Esophagus squamous epithelium (tissue), 5 donors: ENCODE measurements at places on chromosomes 4 and X.

- DNase-seq = no peak
These were observed 104.2 kb downstream of the KDR start for GRCh38 chr4:55021214-55021613.

- DNase-seq = no peak
These were observed 136.7 kb upstream of the C1QTNF7 start for GRCh38 chr4:15291122-15291521.

DNA sequence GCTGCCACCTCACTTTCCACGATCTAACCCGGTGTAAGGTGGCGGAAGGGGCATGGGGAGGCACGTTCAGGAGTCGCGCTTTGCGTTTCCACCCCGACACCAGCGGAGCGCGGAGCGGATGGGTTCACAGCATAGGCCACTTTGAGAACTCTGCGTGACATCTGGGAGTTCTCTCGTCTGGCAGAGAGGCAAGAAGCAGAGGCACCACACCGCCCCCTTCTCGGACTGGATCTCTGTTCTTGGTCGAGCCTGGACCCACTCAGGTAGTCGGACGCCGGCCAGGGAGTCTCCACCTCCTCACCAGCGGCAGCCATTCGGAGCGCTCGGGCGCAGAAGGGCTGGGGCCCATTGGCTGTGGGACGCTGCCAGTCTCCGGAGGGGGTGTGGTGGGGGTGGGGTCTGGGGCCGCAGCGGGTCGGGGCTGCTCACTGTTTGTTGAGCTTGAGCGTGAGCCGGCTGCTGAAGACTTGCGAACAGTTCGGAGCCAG is at the start of gene DACH2:
TSS of gene DACH2 (plus strand) at position 428 of the 488 bp plus-strand sequence.
- DNase-seq = no peak

DNA sequence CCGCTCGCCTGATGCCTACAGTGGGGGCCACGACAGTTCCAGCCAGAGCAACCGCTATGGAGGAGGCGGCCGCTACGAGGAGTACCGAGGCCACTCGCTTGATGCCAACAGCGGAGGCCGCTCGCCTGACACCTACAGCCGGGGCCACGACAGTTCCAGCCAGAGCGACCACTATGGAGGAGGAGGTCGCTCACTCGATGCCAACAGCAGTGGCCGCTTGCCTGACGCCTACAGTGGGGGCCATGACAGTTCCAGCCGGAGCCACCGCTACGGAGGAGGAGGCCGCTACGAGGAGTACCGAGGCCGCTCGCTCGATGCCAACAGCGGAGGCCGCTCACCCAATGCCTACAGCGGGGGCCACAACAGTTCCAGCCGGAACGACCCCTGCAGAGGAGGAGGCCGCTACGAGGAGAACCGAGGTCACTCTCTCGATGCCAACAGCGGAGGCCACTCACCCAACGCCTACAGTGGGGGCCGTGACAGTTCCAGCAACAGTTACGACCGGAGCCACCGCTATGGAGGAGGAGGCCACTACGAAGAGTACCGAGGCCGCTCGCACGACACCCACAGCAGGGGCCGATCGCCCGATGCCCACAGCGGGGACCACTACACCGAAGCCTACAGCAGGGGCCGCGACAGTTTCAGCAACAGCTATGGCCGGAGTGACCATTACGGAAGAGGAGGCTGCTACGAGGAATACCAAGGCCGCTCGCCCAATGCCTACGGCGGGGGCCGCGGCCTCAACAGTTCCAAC is 2.5 kb downstream of the RBMXL3 start:
- no peak for DNase-seq

DNA sequence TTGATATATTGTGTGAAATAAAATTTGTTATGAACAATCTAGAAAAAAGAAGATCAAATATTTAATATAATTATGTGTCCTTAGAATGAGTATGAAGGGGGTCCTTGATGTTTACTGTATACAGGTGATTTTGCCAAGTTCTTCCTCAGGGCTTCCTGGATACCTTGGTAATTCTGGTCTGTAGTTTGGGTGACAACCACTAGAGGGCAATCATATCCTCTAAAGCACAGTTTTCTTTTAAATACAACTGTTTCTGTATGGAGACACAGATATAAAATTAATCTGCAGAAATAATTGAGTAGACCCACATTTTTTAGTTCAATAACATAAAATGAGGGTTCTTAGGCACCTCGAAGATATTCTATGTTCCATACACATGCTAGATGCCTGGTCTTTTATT is 157.7 kb downstream of the SPANXN1 start:
- no peak for DNase-seq

DNA sequence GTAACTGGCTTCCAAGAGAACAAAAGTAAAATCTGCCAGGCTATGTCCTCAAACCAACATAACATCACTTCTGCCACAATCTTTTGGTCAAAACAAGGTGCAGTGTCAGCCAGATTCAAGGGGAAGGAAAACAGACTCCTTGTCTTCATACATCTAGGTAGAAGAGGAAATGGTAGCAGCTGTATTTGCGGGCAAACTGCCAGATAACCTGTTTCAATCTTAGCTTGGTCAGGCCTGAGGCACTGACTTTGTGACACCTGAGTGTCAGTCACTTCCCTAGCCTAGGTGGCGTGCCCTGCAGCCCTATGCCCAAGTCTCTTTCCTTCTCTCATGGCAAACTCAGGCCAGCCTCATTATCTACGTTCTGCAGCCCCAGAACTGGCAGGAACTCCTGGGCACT is 146.2 kb upstream of the JADE1 start:
- DNase-seq = no peak

DNA sequence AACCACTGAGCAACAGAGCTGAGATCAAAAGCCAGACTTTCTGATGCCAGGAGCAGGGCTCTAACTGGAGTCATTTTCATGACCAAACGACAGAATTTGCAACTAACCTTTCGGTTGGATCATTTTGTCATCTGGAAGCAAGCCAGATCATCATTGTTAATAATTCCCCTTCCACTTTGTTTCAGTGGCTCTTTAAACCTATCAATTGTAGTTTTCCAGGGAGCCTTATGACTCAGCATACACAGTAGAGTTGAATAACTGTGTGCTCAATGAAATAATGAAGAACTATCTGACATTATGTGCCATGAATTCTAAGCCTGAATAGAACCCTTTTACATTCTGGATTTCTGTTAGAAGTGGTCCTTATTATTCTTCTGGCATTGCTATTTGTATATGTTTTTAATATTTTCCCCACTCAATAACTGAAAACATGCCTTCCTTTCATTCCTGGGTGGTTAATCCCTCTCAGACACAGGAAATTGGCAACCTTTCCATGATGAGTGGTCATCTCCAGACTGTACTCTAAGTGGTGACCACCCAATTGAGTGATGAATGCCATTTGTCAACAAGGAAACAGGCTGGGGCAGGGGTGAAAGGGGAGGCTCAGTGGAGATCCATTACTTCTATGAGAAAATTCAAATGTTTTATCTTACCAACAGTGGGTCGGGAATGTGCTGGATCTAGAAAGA is 431.8 kb downstream of the BCOR start:
- no peak for DNase-seq

DNA sequence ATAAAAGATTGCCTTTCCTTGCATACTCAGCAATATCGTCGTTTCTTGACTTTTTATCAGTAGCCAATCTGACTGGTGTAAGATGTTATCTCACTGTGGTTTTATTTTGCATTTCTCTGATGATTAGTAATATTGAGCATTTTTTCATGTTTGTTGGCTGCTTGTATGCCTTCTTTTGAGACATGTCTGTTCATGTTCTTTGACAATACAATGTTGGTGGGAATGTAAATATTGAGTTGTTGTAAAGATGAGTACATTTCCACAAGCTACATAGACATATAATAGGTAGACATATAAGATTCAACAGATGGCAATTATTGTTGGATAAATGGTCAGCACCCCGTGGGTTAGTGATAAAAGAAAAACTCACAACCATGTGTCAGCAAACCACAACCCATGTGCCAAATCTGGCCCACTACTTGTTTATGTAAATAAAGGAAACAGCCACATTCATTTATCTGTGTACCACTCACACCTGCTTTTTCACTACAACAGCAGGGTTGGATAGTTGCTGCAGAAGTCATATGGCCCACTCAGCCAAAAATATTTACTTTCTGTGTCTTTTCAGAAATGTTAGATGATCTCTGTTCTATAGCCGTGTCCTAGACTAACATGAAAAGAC is 153.1 kb upstream of the VCX start:
- DNase-seq = no peak

GRCh38 chr4:74968456-74969164 is 35.7 kb downstream of the PARM1 start:
- no peak for DNase-seq

- DNase-seq = no peak
These were observed 211.6 kb upstream of the DKK2 start for GRCh38 chr4:107247738-107248137.

DNA sequence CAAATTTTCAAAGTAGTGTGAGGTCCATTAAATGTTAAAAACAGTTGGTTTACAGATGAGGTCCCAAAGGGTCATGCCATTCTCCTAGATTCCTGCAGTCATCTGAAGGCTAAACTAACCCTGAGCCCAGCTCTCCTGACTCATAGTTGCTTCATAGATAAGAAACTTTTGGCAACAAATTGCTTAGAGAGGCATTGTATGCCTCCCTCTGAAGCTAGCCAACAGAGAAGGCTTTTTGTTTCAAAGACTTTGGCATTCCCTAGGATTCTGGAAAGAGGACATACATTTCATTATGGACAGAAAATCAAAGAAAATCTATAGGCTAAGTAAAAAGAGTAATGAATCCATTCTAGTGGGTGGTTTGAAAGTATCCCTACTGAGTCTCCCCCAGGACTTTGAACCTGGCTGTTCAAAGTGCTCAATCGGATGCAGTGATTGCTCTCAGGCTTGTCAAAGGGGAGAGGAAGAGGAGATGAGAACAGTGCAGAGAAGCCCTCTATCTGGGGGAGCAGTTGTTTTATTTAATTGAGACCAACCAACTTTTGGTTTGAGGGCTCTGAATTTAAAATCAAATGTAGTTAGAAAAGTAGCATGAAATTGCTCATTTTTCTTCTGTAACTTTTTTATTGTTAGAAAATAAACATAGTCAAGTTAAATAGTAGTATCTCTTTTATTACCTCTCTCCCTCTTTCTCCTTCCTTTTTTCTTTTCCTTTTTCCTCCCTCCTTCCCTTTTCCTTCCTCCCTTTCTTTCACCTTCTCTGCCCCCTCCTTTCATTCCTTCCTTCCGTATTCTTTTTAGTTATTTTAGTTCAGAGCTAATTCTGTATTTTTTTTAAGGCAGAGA is 72.3 kb upstream of the ZNF518B start:
- no peak for DNase-seq

DNA sequence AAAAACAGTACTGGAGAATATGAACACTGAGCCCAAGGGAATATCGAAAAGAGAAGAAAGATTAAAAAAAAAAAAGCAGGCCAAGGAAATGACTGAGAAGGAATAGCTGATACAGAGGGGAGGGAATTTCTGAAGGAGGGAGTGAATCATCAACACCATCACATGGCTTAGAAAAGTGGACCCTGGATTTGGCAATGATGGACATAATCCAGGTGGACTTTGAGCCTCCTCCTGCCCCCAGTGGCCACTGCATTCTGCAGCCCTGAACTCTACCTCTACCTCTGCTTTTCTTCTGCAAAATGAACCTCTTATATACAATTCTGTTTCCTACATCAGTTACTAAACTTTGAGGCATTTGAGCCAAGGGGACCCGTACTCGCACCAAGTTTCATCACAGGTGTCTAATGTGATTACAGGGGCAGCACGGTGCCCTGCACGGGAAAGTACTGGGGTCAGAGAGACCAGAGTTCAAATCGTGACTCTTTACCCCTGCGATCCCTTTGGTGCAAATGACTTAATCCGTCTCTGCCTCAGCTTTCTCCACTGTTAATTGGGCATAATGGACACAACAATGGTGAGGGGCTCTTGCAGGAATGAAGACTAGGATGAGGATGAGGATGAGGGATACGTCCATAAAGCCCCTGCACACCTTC is 1.1 kb downstream of the OCIAD2 start:
- no peak for DNase-seq

- no peak for DNase-seq
These were observed at the start of gene ALAS2 for GRCh38 chrX:55030271-55031205. Gene ALAS2, minus strand, starts transcription at chrX:55030977. Its CDS starts 4,977 bp downstream, at chrX:55026000.

DNA sequence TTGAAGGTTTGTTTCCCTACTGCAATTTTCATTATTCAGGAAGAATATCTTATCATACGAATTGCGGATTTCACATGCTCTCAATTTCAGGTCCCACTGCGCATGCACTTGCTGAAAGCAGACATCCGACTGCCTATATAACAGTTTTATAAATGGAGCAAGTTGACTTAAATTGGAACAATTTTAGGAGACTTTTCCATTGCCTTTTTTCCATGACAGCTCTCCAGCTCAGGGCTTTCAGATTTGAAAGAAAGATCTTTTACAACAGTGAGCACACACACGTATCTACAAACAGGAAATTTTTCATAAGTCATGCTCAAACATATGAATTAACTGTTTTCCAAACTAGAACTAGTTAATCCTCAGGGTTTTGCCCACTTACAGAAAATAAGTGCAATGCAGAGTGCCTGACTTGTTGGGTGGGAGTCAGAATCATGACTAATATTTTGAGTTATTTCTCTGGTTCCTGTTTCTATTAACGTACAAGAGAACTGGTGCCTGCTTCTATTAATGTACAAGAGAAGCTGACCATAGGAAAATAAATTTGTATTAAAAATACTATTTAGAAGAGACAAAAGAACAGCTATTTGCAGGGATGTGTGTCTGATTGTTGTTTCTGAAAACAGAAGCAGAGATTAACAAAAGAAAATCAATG is 137.9 kb downstream of the GPC3 start:
- DNase-seq = no peak

DNA sequence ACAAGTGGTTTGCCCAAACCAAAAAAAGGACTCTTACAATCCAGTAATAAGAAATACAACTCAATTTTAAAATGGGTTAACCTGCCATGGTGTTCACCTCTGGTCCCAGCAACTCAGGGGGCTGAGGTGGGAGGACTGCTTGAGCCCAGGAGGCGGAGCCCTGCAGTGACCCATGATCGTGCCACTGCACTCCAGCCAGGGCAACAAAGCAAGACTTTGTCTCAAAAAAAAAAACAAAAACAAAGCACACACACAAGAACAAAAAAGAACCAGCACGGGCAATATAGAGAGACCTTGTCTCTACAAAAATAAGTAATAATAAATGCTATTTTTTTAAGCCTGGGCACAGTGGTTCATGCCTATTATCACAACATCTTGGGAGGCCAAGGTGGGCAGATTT is 28.7 kb downstream of the ARAP2 start:
- no peak for DNase-seq

DNA sequence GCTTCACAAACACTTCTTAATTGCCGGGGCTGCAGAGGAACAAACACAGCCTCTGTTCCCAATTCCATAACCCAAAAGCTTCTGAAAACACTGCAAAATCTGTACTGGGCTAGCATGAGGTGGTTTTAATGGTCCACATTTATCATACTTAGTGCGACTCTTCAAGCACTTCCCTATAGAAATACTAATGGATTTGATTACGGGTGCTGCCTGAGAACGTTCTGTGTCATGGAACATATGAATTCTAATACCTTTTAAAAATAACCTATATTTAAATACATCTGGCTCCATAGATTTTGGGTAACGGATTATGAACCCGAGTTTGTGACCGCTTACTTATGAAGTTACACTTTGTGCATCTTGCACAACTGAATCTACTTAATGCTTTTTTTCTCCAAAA is 35.4 kb upstream of the STS start:
- no peak for DNase-seq

GRCh38 chrX:475926-476723 is 89.4 kb upstream of the PPP2R3B start:
- no peak for DNase-seq
